HEK293T (cell line): ENCODE measurements at places on chromosomes 13 and 19.

- no peak for DNase-seq
Measured at GRCh38 chr13:32205431-32206096, 109.6 kb downstream of the ZAR1L start.

DNA sequence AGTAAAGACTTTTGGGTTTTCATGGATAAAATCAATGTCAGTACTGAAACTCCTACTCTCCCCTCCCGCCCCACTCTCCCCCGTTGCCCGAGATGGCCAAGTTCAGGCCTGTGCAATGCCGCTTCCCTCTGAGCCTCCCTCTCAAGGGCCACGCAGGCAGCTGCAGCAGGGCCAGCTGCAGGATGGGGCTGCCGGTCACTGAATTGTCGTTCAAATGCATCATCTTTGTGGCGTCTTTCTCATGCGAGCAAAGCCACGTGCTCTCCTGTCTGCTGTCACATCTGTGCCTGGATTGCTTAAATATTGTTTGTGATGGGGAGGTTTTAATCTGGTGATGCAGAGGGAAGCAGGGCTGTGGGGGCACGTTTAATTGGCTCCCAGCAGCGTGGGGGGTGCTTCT lies 26.6 kb downstream of the SHISA2 start:
- DNase-seq: no peak

- DNase-seq: no peak
Measured at GRCh38 chr19:47487551-47488515, 3.8 kb upstream of the KPTN start.

DNA sequence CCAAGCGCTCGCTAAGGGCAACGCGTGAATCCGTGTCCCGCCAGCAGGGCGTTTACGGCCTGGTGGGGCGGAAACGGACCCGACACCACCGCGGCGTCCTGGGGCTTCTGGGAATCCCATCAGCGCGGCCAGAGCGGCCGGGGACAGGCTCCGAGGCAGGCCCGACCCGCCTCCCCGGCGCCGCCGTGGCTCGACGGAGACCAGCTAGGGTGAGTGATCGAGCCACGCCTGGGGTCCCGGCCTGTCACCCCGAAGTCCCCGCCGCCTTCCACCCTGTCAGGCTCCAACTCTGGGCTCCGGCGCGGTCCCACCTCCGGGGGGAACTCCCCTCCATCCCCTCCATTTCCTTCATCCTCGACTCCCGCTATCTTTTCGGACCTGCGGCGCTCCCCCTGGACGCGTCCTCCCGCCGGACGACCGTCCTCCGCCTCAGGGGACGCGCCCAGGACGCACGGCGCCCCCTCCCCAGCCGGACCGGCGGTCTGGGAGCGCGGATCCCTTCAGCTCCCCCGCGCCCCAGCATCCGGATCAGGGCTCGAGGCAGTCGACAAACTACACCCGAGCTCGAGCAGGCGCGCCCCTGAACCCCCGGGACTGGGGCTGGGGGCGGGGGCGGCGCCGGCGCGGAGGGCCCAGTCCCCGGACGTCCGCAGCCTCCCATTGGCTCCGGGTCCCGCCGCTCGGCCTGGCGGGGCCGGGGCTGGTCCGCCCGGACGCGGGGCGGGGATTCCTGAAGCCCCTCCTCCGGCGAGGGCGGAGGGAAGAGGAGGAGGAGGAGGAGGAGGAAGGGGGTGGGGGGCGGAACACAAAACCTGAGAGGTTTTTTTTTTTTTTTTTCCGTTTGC lies 638 bp upstream of the BICRA start:
- peak; percentile 95 for DNase-seq

DNA sequence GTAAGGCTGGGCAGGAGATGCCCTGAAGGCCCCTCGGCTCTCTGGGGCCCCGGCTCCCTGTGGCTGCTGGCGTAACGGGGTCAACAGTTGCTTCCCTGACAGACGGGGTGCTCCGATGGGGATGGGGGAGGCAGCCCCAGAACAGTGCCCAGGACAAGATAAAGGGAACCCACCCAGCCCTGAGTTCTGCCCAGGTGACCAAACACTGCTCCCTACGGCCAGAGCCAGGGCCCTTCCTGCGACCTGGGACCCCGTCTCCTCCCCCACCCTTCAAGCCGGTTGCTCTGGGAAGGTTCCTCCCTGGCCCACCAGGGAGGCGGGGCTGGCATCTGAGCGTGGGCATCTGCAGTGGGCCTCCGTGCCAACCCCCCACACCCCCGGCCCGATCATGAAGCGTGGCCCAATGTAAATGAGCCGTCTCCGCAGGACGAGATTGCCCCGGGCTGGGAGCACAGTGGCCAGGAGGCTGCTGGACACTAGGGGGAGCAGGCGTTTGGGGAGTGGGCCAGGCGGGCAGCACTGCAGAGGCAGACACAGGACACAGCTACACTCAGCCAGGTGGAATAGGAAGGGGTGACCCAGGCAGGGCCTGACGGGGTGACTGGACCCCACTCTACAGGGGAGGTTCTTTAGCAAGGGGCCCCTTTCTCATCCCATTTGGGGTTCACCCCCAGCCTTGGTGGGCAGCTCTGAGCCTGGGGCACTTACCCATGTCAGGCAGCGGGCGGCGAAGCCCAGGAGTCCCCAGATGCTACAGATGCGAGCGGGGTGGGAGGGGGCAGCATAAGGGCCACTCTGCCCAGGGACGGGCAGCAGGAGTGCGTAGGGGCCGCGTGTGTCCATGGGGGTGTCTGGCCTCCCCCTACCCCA lies 1.2 kb upstream of the NKPD1 start:
- DNase-seq: peak; percentile 51

GRCh38 chr19:41944336-41944735 lies 14.8 kb downstream of the RABAC1 start:
- DNase-seq: no peak

- DNase-seq: no peak
Measured at GRCh38 chr13:27203854-27204253, 32.2 kb upstream of the USP12 start.

- DNase-seq: no peak
Measured at GRCh38 chr13:103192511-103193135, 126.4 kb upstream of the SLC10A2 start.

- DNase-seq: no peak
Measured at GRCh38 chr19:35478794-35479677, 11.2 kb downstream of the KRTDAP start.
